Stomach (tissue), 19 donors: ENCODE measurements at places on chromosomes 2 and 18. TPM values are rescaled to one million over a fixed set of nuclear protein-coding genes. Genes with fewer than 3 reads are reported as not detected.

MOCOS gene
- 0.45 TPM for total RNA-seq

EFHD1 gene
- 2.8 TPM for total RNA-seq

DNA sequence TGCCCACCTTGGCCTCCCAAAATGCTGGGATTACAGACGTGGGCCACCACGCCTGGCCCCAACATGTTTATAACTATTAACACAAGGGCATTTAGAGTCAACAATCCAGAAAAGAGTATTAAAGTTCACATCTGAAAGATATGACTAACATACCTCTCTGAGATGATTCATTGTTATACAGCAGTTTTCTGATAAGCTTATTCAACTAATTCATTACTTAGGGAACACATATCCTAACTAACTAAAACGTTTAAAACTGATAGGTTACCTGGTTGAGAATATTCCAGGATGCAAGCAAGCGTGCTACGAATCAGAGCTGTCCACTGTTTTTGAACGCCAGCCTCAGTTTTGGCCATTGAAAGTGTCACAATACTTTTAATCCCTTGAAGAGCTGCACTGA lies 34.0 kb upstream of the STRN start:
- H3K4me3 ChIP-seq: no peak overlapping the region
- peaks cover 93% of the 10 kb centered on the region for H3K36me3 ChIP-seq
- no peaks in the 10 kb centered on the region for H3K4me1 ChIP-seq

DNA sequence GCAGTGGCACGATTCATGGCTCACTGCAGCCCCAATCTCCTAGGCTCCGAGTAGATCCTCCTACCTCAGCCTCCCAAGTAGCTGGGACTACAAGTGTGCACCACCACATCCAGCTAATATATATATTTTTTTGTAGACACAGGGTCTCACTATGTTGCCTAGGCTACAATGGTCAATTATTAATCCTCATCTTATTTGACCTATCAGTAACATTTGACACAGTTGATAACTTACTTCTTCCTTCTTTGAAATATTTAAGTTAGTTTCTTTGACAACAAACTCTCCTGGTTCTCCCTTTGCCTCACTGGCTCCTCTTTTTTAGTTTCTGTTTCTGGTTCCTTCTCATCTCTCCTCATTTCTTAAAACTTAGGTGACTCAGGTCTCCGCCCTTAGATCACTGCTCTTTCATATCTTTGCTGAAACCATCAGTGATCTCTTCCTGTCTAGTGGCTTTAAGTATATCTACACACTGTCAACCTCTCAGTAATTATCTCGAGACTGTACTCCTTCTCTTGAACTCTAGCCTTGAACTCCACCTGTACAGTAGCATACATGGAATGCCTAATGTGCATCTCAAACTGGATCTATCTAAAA lies 11.5 kb downstream of the PGAP1 start:
- H3K4me1 ChIP-seq: no peaks in the 10 kb centered on the region
- H3K4me3 ChIP-seq: no peak overlapping the region
- H3K36me3 ChIP-seq: peaks cover 52% of the 10 kb centered on the region
- DNase-seq: peak; percentile 20

DNA sequence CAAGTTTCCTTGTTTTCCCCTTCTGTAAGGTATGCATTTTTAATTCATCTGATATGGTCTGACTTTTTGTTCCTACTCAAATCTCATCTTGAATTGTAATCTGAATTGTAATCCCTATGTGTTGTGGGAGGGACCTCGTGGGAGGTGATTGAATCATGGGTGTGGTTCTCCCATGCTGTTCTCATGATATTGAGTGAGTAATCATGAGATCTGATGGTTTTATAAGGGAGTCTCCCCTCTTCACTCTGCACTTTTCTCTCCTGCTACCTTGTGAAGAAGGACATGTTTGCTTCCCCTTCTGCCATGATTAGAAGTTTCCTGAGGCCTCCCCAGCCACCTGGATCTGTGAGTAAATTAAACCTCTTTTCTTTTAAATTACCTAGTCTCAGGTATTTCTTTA lies 476.1 kb downstream of the LPIN1 start:
- DNase-seq: no peak
- H3K36me3 ChIP-seq: no peaks in the 10 kb centered on the region
- H3K27me3 ChIP-seq: no peaks in the 10 kb centered on the region
- no peak overlapping the region for H3K27ac ChIP-seq

- H3K27me3 ChIP-seq: no peaks in the 10 kb centered on the region
- no peak overlapping the region for H3K4me3 ChIP-seq
- H3K36me3 ChIP-seq: peaks cover 18% of the 10 kb centered on the region
- no peak for DNase-seq
- H3K4me1 ChIP-seq: peaks cover 30% of the 10 kb centered on the region
Observed at GRCh38 chr2:37642907-37643729, 28.3 kb downstream of the CDC42EP3 start.

- peak; percentile 51 for DNase-seq
- H3K4me3 ChIP-seq: no peak overlapping the region
- H3K36me3 ChIP-seq: no peaks in the 10 kb centered on the region
- no peaks in the 10 kb centered on the region for H3K27me3 ChIP-seq
Observed at GRCh38 chr2:240898108-240898730, 2.3 kb upstream of the MAB21L4 start.

GRCh38 chr2:148161909-148162435 lies 141.1 kb downstream of the MBD5 start:
- no peaks in the 10 kb centered on the region for H3K36me3 ChIP-seq
- no peak overlapping the region for H3K27ac ChIP-seq
- no peak for DNase-seq
- no peaks in the 10 kb centered on the region for H3K27me3 ChIP-seq
- no peak overlapping the region for H3K4me3 ChIP-seq

DNA sequence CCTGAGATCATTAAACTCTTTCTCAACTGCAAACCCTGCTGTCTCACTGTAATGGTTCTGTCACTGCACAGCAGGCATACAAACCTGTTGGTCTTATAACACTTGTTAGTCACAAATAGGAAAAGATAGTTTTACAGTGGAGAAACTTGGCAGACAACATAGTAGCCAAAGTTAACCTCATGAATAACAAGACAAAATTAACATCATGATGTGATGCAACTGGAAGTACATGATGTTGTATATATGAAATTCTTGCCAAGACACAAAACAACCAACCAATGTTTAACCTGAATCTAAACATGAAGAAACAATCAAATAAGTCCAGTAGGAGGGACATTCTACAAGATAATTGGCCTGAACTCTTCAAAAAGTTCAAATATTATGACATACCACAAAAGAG lies 189.3 kb downstream of the RNF152 start:
- H3K4me3 ChIP-seq: no peak overlapping the region
- H3K27me3 ChIP-seq: no peaks in the 10 kb centered on the region
- DNase-seq: no peak
- no peak overlapping the region for H3K27ac ChIP-seq
- no peaks in the 10 kb centered on the region for H3K4me1 ChIP-seq
- H3K36me3 ChIP-seq: no peaks in the 10 kb centered on the region

DNA sequence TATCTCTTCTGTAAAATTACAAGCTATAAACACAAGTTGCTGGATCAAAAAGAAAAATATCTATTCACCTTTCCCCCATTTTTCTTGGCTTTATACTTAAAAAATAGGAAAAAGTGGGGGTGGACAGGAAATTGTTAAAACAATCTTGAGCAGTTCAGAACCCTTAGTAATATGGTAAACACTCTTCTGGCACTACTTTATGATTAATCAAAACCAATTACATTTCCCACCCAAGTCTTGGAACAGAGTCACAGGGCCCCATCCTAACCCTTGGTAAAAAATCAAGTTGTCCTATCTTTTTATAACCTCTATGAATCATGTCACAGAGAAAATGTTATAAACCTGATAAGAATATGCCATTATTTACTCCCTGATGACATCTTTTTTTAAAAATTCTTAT lies 328.2 kb upstream of the LYPD1 start:
- no peaks in the 10 kb centered on the region for H3K27me3 ChIP-seq
- H3K4me3 ChIP-seq: no peak overlapping the region
- no peaks in the 10 kb centered on the region for H3K4me1 ChIP-seq
- no peaks in the 10 kb centered on the region for H3K36me3 ChIP-seq
- H3K27ac ChIP-seq: no peak overlapping the region

- no peaks in the 10 kb centered on the region for H3K27me3 ChIP-seq
- H3K36me3 ChIP-seq: no peaks in the 10 kb centered on the region
- no peak within 1 kb of the TSS for H3K27ac ChIP-seq
- DNase-seq: no peak
Observed at GRCh38 chr2:102422910-102423309, at the start of gene IL18RAP. Gene IL18RAP, plus strand, starts transcription at chr2:102423160. Its CDS starts 118 bp downstream, at chr2:102423278.

- no peaks in the 10 kb centered on the region for H3K27me3 ChIP-seq
- H3K36me3 ChIP-seq: no peaks in the 10 kb centered on the region
- H3K27ac ChIP-seq: peak overlapping the region; percentile 16
- H3K4me3 ChIP-seq: no peak overlapping the region
- H3K4me1 ChIP-seq: peaks cover 36% of the 10 kb centered on the region
Observed at GRCh38 chr2:30511122-30512083, 64.4 kb downstream of the LCLAT1 start.

DNA sequence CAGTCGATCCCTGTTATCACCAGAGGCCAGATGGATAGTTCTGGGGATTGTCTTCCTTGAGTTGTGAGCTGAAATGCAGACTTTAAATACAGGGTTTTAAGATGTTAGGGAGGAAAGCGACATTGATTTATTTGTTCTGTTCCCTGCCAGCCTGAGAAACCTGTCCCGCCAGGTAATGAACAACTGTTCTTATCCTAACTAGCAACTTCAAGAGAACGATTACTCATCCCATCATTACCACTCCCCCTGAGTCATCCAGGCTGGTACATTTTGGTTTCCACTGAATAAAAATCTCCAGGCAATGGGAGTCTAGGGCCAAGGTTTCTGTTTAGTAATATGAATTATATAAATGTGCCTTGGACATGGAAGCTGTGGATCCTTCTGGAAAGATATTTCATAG lies 131.2 kb downstream of the LYPD6B start:
- no peaks in the 10 kb centered on the region for H3K27me3 ChIP-seq
- H3K4me1 ChIP-seq: no peaks in the 10 kb centered on the region
- peak overlapping the region; percentile 41 for H3K27ac ChIP-seq
- peak; percentile 46 for DNase-seq

GRCh38 chr2:161388146-161388779 lies 27.8 kb upstream of the TBR1 start:
- H3K4me1 ChIP-seq: no peaks in the 10 kb centered on the region
- H3K4me3 ChIP-seq: no peak overlapping the region
- H3K36me3 ChIP-seq: peaks cover 33% of the 10 kb centered on the region
- H3K27ac ChIP-seq: no peak overlapping the region
- H3K27me3 ChIP-seq: no peaks in the 10 kb centered on the region

DNA sequence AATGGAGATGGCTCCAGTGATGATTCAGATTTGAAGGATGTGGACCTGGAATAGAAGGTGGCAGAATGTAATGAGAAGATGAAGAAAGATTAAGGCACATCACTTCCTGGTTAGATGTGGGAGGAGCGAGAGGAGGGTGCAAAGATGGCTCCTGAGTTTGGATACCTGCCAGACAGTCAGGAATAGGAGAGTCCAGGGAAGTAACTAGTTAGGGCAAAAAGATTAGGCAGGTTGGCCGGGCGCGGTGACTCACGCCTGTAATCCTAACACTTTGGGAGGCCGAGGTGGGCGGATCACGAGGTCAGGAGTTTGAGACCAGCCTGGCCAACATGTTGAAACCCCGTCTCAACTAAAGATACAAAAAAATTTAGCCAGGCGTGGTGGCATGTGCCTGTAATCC lies 5.6 kb downstream of the C2orf74 start:
- H3K27ac ChIP-seq: no peak overlapping the region
- no peak overlapping the region for H3K4me3 ChIP-seq
- DNase-seq: no peak
- H3K4me1 ChIP-seq: no peaks in the 10 kb centered on the region
- H3K36me3 ChIP-seq: peaks cover 48% of the 10 kb centered on the region
- no peaks in the 10 kb centered on the region for H3K27me3 ChIP-seq

DNA sequence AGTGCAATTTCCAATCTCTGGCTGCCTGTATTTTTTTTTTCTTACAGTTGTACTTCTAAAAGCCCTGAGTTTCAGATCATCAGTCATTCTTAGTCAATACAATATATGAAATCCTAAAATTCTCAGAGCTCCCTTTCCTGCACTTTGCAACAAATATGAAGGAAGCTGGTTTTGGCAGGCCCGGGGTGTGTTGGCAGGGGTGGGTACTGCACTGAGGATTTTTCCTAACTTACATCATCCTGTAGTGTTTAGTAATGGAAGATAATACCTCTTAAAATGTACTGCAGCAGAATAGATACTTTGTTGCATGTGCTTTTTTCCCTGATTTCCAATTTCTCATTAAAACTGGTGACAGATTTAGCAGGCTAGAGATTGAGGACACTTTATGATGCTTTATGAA lies 374.6 kb downstream of the PTH2R start:
- H3K27me3 ChIP-seq: no peaks in the 10 kb centered on the region
- no peak overlapping the region for H3K27ac ChIP-seq
- no peak for DNase-seq
- H3K4me1 ChIP-seq: no peaks in the 10 kb centered on the region

GRCh38 chr2:140542627-140543026 lies 1588.2 kb downstream of the LRP1B start:
- no peaks in the 10 kb centered on the region for H3K36me3 ChIP-seq
- no peak overlapping the region for H3K4me3 ChIP-seq
- no peaks in the 10 kb centered on the region for H3K27me3 ChIP-seq
- no peaks in the 10 kb centered on the region for H3K4me1 ChIP-seq

- DNase-seq: no peak
- H3K27ac ChIP-seq: no peak overlapping the region
- no peaks in the 10 kb centered on the region for H3K27me3 ChIP-seq
- H3K4me3 ChIP-seq: no peak overlapping the region
- no peaks in the 10 kb centered on the region for H3K4me1 ChIP-seq
- H3K36me3 ChIP-seq: no peaks in the 10 kb centered on the region
Observed at GRCh38 chr18:65073060-65073550, 677.7 kb upstream of the CDH7 start.
